AG08395 (cell line): ENCODE measurements at places on chromosomes 6 and 20.

DNA sequence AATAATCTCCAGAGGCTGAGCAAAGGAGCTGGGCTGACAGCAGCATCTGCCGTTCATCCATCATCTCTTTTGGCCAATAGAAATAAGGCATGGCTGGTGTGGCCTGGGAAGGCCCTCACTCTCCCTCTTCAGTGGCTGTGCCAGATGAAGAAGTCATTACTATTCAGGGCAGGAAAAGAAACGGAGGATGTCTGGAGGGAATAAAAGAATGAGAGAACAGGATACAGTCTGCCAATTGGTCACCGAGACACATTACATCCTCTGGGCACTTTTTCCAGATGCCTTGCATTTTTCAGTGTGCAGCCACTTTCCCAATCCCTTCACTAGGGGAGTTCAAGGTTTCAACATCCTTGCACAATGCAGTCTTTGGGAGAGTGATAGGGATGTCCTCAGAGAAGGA, 32.2 kb upstream of the VGLL2 start:
- no peak for DNase-seq

DNA sequence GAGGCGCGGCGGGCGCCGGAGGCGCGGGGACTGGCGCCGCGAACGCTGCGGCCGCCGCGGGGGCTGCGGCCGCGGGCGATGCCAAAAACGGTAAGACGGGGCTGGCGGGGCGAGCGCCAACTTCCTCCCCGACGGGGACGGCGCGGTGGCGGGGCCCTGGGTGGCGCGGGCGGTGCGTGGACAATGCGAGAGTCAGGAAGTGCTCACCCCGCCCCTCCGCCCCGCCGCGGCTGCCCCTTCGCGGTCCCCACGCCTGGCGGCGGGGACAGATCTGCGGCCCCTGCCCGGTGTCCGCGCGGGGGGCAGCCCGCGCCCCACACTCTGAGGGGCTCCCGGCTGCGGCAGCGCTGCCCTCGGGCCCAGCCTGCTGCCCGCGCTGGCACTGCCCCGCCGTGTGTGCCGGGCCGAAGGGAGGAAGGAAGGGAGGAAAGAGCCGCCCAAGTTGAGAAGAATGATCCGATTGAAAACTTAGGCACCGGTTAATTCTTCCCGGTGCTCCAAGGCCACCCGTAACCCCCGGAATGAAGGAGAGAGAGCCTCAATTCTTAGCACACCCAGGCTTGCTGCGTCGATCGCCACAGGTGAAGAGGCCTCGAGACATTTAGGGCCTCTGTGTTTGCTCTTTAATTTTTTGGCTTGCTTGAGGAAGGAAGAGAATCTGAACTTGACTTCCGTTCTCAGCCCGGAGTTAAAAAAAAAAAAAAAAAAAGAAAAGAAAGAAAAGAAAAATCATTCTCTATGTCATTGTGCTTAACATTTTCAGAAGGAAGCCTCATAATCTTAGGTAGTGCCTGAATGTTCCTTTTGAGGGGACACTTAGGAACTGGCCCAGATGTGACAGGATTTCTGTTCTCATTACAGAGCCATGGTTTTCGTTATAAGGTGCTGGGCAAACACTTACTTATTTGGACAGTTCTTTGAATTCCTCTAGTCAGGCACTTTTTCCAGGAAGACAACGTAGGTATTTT, 982 bp downstream of the HECA start:
- DNase-seq: peak; percentile 20

- DNase-seq: no peak
Measured at GRCh38 chr20:47063407-47063806, 168.8 kb downstream of the EYA2 start.

GRCh38 chr6:128461501-128461900, 58.9 kb downstream of the PTPRK start:
- no peak for DNase-seq

GRCh38 chr6:52359403-52359802, 2.5 kb upstream of the PAQR8 start:
- no peak for DNase-seq

- DNase-seq: no peak
Measured at GRCh38 chr6:21891080-21891479, 297.5 kb downstream of the SOX4 start.

DNA sequence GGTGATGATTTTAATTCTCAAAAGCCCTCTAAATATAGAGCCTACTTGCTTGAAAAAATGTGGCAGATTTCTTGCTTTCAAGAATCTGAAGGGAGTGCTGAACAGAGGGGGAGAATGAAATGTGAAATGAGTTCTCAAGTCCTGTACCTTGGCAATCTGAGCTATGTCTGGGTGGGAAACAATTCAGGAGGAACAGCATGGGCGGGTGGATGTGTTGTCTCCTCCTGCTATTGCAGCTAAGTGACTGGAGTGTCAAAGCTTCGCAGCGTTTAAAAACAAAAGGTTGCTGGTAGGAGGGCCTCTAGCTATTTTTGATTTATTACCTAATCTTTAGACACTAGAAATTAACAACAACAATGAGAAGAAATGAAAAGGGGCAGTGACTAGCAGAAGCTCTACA, 102.5 kb upstream of the ARG1 start:
- DNase-seq: no peak

DNA sequence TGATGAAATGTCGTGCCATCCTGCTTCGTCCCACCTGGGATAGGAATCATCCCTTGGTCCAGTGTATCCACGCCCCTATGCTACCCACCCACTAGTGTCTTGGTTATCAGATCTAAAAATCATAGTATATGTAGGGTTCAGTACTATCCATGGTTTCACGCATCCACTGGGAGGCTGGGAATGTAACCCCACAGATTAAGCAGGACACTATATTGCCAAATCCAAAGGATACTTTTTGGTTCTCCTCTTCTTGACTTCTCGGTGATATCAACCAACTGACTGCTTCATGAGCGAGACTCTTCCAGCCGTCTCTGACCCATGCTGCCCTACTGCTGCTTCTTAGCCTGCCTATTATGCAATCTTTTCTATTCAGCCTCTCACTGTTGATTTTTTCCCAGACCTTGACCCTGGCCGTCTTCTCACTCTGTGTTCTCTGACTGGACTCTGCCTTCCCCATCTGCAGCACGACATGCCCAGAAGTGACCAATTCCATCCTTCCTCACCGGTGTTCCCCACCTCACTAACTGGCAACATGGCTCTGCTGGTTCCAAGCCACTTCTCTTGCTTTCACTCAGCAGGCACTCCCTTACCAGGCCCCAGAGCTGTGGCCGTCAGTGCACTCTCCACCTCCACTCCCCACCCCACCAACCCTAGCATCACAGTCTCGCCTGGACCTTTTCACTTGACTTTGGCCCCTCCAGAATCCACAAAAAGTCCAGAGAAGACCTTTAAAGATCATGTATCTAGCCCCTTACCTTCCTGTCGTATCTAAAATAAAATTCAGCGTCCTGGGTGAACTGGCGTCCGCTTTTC, 34.5 kb downstream of the GFRA4 start:
- DNase-seq: no peak

- peak; percentile 32 for DNase-seq
Measured at GRCh38 chr6:71721642-71722041, 164.7 kb upstream of the RIMS1 start.

DNA sequence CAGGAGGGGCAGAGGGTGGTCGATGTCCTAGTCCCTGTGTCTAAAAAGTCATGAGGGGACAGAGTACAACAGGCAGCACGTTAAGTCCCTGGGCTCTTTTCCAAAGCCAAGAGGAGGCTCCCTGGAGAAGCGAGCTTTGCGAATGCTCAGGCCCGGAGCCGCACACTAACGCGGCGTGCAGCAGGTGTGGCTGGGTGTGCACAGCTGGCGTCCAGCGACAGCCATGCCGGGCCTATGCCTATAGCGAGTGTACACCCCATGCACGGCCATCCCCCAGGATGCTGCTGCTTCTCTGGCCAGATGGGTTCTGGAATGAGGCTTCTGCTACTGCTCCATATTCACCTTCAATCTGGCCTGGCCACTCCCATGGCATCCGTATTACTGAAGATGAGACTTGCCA, 131.3 kb downstream of the PRND start:
- DNase-seq: no peak

DNA sequence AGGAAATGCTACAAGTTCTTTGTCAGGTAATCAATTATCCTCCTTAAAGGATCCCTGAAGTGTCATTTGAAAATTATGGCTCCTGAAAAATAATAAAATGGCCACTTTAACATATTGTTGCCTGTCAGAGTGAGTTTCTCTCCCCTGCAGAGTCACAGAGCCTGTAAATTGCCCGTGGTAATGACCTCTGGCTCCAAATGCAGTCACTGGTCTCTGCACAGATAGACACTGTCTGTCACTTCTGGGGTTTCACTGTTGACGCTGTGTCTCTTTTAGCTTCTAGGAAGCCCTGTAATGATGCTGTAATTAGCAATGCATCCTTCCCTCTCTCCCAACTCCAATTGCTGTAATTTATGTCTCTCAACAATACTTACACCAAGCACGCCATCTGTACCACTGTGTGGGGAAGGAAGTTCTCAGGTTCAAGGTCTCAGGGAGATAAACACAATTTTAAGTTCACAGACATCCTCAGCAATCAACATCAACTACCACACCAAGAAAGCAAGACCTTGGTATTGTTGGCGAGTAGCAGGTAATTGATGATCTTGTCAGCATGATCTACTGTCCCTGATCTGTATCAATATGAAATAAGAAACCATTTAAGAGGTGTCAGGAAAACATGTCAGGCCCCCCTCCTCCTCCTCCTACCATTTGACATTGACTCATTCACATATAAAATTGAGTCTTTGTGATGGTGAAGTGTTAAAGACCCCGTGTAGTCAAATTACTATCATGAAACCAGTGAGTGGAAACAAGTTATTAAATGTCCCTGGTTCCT, 91.2 kb upstream of the SULF2 start:
- DNase-seq: no peak

DNA sequence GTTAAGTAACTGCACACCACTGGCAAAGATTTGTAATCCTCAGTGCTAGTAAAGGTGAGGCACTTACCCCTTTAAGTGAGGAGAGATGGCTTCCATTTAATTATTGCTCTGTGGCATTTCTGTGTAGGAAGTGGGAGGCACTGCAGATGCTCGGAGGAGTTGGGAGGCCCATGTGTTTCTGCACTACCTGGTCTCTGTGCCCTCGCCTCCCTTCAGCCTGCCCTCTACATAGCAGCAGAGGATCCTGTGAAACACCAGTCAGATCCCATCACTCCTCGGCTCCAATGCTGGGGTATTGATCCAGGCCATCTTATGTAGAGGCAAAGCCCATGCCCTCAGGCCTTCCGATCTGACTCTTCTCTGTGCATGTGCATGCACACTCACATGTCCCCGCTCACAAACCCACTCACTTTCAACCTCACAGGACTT, 67.0 kb downstream of the SLX4IP start:
- no peak for DNase-seq

DNA sequence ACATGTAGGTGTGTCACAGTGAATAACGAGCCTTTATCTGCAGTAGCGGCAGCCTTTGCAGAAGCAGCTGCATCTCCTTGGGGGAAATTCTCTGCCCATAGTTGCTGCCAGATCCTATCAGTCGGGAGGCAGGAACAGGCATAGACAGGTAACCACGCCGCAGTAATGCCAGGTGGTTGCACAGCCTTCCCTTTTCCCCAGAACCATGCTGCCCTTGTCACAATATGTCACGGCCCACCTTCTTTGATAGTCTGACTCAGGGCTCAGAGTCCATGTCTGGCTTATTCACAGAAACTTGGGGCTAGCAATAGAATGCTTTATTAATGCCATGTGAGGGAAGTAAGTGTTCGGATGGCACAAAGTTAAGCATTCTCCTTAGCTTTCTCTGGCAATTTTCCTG, 76.6 kb downstream of the F13A1 start:
- no peak for DNase-seq

- DNase-seq: no peak
Measured at GRCh38 chr6:95120984-95121383, 456.4 kb upstream of the MANEA start.

DNA sequence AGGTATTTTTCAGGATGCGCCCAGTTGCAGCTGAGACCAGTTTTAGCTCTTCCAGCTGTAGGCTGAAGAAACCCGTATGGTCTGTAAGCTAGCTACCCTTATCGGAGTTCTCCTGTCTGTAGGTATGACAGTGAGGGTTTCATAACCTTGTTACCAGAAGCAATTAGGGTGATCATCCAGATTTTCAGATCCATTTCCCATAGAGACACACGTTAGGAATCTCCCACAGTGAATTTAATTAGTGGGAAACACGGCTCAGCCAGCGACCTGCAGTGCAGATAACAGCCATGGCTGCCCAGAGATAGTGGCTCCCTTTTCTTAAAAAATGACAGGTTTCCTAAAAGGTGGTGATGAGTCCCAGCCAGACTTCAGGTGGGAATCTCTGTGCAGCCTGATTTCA, 111.1 kb downstream of the BTBD3 start:
- DNase-seq: no peak

- no peak for DNase-seq
Measured at GRCh38 chr20:51271931-51272330, 249.0 kb upstream of the KCNG1 start.

GRCh38 chr6:4563156-4563555, 213.0 kb upstream of the CDYL start:
- DNase-seq: no peak

DNA sequence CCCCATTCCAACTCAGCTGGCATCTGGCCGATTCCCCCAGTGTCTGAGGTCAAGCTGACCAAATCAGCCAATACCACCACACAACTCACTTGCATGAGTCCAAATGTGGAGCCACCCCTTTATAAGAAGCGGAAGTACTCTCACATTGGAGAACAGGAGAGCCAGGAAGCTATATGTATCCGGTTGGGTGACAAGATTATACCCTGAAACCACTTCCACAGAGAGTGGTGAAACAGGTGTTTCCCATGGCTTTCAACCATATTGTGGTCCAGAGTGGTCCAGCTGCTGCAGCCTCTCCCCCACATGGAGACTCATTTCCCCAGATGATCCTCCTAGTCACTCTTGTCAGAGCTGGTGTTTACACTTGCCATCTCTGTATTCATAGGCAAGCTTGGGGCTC, 24.0 kb upstream of the SERINC1 start:
- no peak for DNase-seq

DNA sequence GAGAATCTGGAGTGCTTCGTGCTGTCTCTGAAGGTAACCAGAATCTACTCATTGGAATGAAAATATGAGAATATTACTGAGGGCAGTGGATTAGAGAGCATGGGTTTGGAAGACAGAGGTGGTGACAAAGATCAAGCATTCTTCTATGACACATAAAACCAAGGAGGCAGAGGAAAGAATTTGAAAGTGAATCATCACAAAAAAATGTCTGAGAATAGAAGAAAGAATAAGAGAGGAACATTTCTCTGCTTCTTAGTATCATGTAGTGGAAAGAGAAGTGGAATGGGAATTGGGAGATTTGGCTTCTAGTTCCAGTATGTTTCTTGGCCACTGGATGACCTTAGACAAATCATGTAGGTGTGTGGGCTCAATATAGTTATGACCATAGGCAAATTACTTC, 474.0 kb downstream of the TFAP2B start:
- DNase-seq: peak; percentile 7

- DNase-seq: no peak
Measured at GRCh38 chr6:142385352-142385751, 83.5 kb downstream of the ADGRG6 start.
